ENCODE measurements at places on chromosomes 7 and 10.
A peak's percentile ranks its signal among the peaks of the same experiment; 100 is the strongest.

DNA sequence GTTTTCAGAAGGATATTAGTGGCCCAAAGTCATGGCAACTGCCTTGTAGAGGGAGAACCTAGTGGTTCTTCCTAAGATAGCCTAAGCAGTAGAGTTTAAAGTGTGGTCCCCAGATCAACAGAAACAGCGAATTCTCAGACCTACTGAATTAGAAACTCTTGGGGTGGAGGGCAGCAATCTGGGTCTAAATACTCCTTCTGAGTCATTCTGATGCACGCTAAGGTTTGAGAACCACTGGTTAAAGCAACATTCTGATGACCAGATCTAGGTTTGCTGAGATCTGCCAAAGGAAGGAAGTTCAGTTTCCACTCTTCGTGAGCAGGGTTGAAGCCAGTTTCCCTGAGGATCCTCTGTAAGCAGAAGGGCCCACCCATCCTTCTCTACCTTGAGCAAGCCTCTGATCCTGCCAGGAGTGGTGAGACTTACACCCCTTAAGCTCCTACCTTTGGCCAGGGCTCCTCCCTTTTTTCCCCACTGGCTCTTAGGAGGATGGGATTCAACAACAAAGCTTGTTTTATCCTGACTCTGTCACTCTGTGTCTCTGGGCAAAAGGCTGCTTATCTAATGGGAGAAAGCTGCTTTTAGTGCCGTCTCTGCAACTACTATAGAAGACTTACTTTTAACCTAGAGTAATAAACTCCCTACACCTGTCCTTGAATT, 26.8 kb upstream of the TRUB1 start:
- no peak for DNase-seq

- no peak for DNase-seq
These were observed 319.0 kb downstream of the PLXNA4 start for GRCh38 chr7:132257253-132257652.

DNA sequence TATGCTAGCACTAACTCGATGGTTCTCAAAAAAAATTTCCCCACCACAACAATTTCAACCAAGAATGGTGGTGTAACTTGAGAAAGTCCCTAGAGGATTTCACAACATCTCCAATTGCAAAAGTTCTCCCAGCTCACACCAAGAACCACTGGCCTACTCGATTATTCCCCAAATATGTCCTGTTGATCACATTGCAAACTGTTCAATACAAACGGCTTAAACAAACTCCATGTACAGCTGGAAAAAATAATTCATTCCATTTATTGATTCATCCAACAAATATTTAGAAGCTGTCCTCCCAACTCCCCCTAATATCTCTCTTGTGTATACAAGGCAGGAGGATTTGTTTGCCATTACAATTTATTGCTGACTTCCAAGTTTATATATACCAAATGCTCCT, 19.1 kb downstream of the TMEM176B start:
- no peak for DNase-seq

- no peak for DNase-seq
These were observed 4.7 kb downstream of the LRRC4 start for GRCh38 chr7:128026551-128026950.

GRCh38 chr10:88840881-88841280, 10.8 kb downstream of the ANKRD22 start:
- no peak for DNase-seq

DNA sequence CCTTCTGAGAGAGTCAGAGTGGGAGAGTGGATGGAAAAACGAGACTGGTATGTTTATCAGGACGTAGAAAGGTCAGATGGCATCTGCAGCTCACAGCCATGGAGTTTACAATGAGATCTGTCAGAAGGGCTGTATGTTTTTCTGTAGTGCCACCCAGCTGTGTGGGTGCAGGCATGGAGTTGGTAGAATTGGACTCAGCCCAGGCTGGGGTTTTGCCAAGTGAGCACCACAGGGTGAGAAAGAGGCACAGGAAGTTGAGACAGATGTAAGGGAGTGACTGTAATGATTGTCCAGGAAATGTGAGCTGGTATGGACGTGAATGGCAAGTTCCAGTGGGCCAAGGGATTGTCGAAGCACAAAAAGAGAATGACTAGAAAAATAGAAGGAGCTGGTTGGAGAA, 9.1 kb upstream of the ZYX start:
- DNase-seq, result no peak

DNA sequence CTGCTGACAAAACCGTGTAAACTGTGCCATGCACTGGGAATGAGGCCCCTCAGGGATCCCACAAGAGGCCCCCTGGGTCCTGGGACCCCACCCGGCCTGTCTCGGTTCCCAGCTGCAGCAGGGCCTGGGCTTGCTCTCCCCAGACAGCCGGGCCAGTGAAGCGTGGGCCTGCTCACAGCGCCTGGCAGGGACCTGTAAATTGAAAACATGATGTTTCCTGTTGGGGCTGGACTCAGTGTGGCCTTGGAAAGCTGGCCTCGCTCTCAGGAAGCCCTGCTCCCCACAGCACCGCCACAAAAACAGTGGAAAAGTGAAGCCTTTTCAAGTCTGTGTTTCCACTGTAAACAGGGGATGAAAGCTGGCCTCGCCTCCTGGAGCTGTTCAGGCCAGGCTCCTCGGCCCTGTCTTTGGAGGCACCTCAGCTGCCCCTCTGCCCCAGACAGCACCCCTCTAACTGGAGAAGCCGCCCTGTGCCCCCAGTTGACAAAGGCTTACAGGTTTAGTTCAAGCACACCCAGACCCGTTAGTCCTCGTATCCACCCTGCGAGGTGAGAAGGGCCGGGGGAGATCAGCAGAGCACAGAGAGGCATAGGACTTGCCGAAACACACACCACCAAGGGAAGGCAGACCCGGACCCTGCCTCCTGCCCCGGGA, 108.3 kb downstream of the ZMIZ1 start:
- DNase-seq, result no peak

DNA sequence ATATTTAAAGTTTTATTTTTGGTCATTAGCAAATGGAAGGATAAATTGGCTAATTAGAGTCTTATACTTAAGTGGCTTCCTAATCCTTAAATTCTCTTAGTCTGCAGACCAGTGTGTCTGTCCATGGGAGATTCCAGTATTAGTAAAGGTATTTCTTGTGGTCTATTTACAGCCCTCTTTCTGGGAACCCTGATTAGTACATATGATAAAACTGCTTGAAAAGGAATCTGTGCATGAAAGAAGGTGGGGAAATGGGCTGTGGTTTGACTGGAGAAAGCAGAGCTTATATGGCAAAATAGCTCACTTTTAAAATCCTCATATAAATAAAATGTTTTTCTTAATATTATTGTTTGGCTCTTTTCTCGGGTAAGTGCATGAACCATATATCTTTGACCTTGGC, 124.5 kb upstream of the RHOBTB1 start:
- DNase-seq, result no peak

- no peak for DNase-seq
These were observed 24.5 kb downstream of the BLVRA start for GRCh38 chr7:43782768-43783555.

DNA sequence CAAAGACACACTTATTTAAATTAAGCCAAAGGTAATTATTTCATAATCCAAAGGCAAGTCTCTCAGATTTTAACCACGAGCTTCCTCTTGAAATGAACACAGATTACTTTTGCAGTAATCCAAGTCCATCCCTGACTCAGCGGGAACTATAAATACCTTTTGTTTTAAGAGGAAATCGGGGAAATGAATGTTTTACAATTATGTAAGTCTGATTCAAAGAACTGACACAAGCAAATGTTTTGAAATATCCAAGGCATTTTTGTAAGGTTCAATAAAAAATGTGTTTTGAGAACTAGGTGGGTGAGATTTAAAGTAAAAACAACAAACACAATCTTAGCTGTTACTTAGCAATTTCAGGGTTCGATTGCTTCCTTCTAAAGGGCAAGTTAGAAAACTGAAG, 179.8 kb upstream of the ASAH2 start:
- no peak for DNase-seq

GRCh38 chr7:31873816-31874597, 187.0 kb downstream of the PPP1R17 start:
- no peak for DNase-seq

GRCh38 chr10:126892226-126893175, 12.7 kb upstream of the DOCK1 start:
- no peak for DNase-seq

DNA sequence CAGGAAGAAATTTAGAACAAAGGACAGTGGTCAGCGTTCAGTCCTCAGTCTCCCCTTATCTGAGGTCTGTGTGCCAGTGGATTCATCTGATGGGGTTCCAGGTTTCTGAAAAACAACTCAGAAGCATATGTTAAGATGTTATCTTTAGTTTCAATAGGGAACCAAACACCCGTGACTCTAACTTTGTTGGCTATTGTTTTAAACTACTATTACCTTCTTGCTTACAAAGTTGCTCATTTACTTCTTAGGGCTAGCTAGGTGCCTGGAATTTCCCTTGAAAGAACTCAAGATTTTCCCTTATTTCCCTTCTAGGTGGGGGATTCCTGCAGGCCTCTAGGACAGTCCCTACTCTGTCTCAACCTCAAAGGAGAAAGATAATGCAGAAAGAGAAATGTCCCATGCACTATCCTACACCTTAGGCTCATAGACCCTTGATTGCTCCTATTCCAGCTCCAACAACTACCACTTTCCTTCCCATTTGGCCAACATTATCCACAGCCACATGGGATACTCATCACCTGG, 192.5 kb upstream of the LYZL1 start:
- DNase-seq, result no peak

DNA sequence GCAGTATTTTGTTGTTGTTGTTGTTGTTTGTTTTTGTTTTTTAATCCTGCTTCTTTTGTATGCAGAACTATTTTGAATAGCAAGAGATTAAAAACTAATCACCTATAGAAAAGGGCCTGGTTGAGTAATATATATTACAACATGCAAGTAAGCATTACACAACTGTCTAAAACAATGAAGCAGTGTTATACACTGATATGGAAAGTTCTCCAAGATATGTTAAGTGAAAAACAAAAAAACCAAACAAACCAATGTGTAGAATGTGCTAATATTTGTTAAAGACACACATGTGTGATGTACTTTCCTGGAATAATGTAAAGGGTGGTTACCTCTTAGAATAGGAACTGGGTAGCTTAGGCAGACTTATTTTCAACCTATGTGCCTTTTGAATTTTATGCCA, 117.4 kb downstream of the ZNF365 start:
- DNase-seq, result no peak

- no peak for DNase-seq
These were observed 92.1 kb downstream of the PIP4K2A start for GRCh38 chr10:22622242-22622806.

DNA sequence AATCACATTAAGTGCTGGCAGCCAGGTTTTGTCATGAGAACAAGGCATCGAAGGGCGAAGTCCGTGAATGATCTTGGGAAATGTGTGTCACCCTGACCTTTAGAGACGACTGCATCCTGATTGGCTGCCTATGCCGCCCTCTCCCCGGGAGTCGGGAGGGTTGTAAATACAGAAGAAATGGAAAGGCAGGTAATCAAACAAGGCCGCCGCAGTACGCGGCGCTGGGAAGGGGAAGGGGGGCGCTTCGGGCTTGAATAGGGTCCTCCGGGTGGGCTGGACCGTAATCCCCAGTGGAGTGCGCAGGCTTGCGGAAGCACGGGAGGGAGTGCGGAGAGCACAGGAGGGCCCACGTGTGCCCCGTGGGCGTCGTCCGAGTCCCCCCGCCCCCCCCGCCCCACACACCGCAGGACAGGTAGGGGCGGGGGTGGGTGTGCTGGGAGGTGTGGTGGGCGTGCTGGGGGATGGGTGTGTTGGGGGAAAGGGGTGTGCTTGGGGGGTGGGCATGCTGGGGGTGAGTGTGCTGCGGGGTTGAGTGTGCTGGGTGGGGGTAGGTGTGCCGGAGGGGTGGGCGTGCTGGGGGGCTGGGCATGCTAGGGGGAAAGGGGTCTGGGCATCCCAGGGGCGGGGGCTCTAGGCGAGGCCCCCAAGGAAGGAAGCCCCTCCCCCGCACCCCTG, 169.4 kb downstream of the ARHGAP12 start:
- peak; percentile 85 for DNase-seq

DNA sequence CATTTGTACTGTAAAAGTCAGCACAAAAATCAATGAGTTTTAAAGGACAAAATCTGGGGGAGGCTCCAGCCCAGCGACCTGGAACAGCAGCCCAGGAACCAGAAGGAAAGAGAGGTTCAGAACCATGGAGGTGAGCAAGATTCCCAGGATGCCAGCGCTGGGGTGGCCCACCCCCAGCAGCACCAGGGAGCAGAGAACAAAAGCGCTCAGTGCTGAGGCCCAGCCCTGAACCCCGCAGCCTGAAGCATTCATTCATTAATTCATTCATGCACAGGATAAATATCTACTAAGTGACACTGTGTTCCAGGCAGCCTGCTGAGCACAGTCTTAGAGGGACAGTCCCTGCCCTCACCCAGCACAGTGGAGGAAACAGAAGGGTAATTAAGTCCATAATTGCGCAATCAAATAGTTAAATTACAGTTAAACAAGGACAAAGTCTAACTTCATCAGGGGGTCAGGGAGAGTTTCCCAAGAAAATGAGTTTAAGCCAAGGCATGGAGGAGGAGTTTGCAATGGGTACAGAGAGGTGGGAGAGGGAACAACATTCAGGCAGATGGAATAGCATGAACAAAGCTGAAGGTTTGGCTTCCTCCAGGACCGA, 202.3 kb downstream of the GRID1 start:
- DNase-seq, result no peak

DNA sequence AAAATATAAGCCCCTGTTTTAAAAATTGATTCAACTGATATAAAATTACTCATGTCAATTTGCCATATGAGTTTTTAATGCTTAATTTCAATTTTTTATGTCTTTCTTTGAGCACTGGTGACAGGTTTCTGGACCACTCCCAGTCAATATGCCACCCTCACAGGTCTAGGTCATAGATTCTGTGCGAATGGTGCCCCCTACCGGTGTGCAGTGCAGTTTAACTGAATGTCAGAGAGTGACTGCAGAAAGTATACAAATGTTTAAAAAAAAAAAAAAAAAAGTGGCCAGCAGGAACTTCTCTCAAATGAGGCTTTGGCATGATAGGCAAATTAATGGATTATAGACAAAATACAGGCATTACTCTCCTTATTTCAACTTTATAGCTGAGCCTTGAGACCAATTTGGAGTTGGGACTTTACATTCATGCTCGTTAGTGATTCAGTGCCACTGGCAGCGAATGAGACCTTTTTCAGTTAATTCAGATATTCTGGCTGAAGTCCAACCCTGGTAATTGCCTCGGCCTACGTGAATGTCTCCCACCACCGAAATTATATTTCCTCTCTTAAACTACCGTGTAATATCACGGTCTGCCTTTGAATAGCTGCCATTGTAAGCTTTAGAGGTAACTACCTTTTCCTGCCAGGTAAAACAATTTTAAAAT, 427.6 kb downstream of the PHTF2 start:
- DNase-seq, result peak; percentile 6

Measured in HuH-7.5 (cell line).